ENCODE measurements at places on chromosomes 5 and 9.

- DNase-seq: no peak
Measured at GRCh38 chr5:60583616-60584015, 116.3 kb downstream of the DEPDC1B start.

DNA sequence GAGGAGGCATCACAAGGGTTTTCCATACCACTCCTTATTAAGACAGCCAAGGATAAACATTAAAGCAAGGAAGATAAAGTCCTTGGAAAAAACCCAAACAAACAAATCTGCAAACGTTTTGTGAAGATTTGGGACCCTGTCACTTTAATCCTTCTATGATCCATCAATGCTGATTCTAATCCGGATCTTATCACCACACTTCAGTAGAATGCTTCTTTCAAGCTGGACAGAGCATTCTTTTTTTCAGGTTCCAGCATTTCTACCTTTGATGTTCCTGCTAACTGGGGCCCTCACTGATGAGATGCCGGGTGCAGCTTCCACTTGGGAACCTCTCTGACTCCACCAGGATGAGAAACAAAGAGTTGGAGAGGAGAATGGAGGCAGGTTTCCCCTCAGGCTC is 132.8 kb upstream of the SHB start:
- DNase-seq: no peak

GRCh38 chr9:132016456-132016855 is 63.2 kb downstream of the MED27 start:
- no peak for DNase-seq

DNA sequence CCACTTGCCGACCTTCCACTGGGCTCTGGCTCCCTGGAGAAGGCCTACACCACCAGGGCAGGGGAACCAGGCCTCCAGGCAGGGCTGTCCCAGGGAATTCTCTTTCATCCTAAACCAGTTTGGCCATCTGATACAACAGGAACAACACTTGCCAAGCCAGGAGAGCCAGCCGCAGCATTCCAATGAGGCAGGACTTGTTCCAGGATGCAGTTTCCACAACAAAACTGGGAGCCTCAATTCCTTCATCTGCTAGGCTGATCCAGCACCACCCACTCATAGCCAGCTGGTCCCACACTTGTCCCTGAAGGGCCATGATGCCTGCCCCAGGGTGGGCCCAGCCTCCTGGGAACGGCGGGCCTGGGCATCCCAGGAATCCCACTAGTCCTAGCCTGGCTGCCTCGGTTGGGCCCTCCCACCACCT is 26.0 kb downstream of the BICD2 start:
- DNase-seq: no peak

- no peak for DNase-seq
Measured at GRCh38 chr5:57111993-57112392, 61.9 kb upstream of the GPBP1 start.

GRCh38 chr9:129262261-129262660 is 84.2 kb upstream of the IER5L start:
- DNase-seq: no peak

- DNase-seq: no peak
Measured at GRCh38 chr9:91177081-91177480, 184.6 kb downstream of the AUH start.

DNA sequence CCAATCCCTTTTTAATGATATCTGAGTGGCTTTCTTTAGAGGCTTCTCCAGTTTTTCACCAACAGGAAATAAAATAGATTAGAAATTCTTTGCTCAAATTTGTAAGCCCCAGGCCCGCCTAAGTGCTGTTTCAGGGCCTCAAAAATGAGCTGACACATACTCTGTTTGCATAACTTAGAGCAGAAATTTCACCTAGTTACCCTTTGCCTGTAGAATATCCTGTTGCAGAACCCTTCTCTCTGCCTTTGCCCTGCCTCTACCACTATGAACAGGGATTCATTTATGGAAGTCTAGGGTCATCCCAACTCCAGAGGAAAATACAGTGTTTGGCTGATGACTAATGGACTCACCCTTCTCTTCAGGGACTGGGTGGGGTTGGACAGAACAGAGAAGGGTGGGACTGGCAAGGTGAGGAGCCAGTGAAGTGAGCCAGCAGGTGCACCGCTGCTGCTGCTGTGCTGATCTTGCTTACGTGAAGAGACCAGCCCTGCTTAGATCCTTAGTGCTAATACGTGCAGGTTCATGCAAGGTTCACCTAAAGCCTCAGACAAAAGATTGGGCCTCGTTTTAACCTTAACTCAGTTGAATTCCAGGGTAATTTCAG is 22.8 kb downstream of the OSTF1 start:
- DNase-seq: no peak

- peak; percentile 3 for DNase-seq
Measured at GRCh38 chr9:126773004-126773607, 31.7 kb upstream of the ZBTB43 start.

DNA sequence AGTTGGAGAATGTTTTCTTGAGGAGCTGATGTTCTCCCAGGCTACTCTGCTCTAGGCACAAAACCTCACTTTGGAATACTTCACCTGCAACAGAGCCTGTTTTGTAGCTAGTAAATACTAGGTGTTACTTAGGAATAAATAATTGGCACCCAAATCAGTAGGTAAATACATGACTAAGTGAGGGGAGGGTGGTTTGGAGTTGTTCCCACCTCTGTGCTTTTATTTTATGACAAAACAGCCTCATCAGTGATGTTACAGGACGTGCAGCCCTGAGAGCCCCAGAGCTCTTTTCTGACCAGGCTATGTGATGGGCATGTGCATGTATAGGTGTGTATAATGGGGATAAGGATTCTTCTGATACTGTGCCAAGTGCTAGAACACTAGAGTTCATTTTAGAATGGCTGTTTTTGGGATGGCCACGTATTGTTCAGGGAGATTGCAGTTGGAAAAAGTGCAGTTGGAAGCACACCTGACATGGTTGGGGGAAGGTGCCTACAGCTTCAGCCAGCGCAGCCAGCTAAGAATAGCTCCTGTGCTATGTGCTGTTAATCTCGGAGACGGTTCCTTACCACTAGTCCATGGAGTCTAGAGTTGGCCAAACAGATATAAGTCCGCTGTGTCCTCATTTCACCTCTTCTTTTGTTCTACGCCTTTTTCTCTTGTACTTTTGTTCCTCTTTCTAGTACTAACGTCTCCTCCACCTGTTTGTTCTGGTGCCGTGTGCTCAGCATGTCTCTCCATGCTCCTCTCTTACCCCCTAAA is 284.7 kb downstream of the FANCC start:
- no peak for DNase-seq

GRCh38 chr5:151923866-151924476 is 680 bp downstream of the GLRA1 start:
- no peak for DNase-seq

DNA sequence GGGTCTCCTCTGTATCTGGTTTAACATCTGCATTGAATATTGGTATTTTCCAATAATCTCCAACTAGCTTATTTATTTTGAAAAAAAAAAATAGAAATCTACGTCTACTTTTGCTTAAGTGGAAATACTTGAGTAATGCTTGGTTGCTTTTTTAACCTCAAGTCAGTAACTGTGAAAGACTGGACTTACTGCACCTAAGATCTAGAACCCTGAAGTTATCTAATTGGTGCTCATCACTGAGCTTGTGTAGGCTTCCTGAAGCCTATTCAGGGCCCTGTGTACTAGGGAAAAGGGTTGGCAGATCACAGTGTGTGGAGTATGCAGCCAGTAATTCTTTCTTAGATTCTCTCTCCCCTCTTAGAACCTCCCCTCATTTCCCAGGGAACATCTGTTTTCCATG is 16.2 kb downstream of the SLC1A1 start:
- no peak for DNase-seq

DNA sequence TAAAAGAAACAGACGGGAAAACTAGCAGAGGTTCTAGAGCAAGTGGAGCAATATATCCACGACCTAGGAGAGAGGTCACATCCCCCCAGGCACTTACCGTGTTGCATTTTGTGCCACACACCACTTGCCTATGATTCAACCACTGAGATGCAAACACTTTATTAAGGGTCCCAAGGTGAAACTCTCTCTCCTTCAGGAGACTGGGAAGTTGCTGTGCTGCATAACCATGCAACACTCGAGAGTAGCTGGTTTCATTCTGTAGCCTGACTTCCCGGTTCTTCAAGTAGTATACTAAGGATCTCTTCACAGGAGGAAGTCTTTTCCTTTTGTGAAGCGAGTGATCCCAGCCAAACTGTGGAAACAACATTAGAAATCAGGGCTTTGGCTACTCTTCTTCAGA is 1.6 kb downstream of the DCAF12 start:
- DNase-seq: no peak

GRCh38 chr9:35686222-35687203 is 3.2 kb downstream of the TPM2 start:
- DNase-seq: no peak

DNA sequence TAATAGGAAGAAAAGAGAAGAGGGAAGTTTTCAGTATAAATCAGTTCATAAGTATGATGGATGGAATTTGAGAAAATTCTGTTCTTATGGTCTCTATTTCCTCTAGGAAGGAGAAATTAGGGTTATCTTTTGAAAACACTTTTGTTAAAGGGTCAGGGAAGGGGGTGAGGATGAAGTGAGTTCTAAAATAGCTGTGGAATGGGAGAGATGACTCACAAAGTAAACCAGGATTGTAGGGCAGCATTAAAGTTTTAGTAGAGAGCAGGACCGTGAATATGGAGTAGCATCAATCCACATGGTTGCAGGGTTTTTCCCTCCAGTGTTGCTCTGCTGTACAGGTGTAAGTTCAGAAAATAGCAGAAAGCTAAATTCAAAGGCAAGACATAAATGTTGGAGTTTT is 32.4 kb downstream of the MUSK start:
- DNase-seq: no peak

- DNase-seq: no peak
Measured at GRCh38 chr5:32589942-32590869, 4.8 kb downstream of the SUB1 start.

GRCh38 chr5:39475881-39476842 is 51.4 kb upstream of the DAB2 start:
- DNase-seq: no peak

DNA sequence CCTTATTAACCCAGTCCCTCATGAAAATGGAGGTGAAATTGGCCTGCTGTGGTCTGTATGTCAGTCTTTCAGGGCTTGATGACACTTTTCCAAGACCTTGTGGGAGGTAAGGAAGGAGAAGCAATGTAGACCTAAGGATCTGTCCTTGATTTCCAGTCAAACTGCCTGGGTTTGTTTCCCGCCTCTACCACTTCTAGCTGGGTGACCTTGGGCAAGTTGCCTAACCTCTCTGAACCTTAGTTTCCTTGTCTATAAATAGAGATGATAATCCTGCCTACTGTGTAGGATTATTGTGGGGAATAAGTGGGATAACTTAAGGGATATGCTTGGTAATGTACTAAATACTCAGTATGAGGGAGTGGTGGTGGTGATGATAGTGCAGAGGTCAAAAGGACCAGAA is 59.7 kb downstream of the PPARGC1B start:
- no peak for DNase-seq

- no peak for DNase-seq
Measured at GRCh38 chr5:10396552-10396951, 43.1 kb downstream of the MARCHF6 start.

- peak; percentile 50 for DNase-seq
Measured at GRCh38 chr5:98927989-98928872, 576 bp downstream of the CHD1 start.

- no peak for DNase-seq
Measured at GRCh38 chr5:111320953-111321352, 96.8 kb downstream of the CAMK4 start.

DNA sequence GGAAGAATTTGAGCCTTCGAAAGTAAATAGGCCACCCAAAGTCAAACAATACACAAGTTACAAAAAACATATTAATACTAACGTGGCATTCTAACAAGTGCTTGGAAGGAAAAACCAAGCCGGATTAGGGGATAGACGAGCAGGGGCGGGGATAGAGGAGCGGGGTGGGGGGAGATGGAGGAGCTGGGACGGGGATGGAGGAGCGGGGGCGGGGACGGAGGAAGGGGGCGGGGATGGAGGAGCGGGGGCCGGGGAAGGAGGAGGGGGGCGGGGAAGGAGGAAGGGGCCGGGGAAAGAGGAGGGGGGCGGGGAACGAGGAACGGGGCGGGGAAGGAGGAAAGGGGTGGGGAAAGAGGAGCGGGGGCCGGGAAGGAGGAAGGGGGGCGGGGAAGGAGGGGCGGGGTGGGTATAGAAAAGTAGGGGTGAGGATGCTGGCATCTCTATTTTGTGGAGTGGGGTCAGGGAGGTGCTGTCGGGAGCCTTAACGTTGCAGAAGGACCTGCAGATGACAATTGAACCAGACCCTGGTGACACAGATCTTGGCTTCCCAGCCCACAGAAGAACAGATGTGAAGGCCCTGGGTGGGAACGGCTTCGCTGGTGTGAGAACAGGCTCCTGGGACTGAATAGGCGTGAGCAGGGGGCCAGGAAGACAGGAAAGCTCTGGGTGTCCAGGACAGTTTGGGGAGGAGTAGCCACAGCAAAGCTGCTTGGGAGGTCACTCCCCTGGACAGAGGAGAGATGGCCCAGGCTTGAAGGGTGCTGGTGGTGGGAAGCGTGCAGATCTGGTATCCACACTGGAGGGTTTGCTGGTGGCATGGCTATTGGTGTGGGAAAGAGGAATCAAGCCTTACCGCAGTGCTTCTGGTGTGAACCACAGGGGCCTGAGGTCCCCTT is 233.3 kb upstream of the DAP start:
- no peak for DNase-seq

DNA sequence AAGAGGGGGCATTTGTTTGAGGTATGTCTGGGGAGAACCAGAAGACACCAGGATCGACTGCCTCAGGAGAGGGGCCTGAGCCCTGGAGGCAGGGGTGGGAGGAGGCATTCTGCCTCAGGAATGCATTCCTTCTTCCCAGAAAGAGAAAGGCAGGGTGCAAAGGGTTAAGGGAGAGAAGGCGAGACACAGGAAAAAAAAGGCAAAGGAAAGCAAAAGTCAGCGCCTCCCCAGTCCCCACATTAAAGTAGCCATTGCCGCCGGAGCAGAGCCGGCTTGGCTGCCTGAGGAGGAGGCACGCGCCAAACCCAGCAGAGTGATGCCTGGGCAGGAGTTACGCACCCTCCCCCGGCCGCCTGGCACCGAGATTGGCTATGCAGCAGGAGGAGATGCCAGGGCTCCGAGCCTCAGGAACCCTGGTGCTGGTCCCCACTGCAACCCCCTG is 123.8 kb upstream of the PHYKPL start:
- DNase-seq: no peak

DNA sequence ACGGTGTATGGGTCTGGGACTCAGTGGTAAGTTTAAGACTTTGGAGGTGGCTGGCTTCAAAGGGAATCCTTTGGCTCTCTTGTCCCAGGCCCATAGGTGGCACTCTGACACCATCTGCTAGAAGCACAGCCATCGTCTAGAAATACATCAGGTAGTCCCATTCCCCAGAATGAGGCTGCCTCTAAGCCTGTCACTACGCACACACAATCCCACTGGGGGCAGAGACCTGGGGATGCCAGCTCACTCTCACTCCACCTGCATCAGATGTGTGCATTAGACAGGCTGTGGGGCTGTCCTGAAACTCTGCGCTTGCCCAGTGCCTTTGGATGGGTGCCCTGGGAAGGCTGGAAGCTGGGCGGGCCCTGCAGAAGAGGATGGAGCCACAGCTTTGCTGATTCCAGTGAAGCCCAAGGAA is 127.5 kb upstream of the PANK3 start:
- DNase-seq: peak; percentile 37

- no peak for DNase-seq
Measured at GRCh38 chr9:18997151-18997550, 35.9 kb downstream of the SAXO1 start.

- DNase-seq: no peak
Measured at GRCh38 chr9:134295101-134295745, 31.0 kb upstream of the RXRA start.

Data from activated CD4-positive, alpha-beta T cell treated with anti-CD3 and anti-CD28 coated beads, Interleukin-2, amount 50 U/mL, for 48 hours (primary cell).